Stimulated activated naive CD4-positive, alpha-beta T cell (primary cell): ENCODE measurements at places on chromosomes 12 and 14.

- no peak for DNase-seq
These were observed 5.0 kb upstream of the POP5 start for GRCh38 chr12:120586206-120586605.

DNA sequence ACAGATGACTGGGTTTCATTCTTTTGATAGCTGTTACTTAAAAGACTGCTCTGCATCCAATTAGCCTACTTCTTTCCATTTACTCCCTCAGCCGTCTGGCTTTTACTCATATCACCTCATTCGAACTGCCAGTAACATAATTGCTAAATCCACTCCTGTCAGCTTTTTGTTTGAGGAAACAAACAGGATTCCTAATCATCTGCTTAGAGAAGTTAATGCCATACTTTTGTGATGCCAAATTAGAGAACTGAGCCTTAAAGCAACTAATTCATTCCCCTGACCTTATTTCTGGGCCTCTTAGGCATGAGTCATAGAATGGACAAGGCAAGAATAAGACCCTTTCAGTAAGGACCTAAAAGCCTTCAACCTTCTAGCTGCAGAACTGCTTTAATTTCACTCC, 2.9 kb downstream of the OXA1L start:
- DNase-seq = no peak

GRCh38 chr14:90521930-90522483, 125.2 kb downstream of the CALM1 start:
- DNase-seq = no peak

DNA sequence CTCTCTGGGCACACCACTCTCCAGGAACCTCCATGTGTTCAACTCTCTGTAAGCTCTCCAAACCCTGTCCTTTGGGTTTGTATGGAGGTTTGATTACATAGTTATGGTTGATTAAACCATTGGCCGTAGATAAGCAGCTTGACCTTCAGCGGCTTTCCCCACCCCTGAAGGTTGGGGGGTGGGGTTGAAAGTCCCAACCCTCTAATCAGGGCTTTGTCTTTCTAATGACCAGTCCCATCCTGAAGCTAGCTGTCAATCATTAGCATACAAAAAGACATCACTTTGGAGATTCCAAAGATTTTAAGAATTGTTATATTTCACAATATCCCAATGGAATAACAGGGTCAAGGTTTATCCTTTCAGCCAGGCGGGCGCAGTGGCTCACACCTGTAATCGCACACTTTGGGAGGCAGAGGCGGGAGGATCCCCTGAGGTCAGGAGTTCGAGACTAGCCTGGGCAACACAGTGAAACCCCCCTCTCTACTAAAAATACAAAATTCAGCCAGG, 8.4 kb downstream of the FAM186A start:
- no peak for DNase-seq

- DNase-seq = no peak
These were observed 823.7 kb downstream of the AACS start for GRCh38 chr12:125888921-125889320.

DNA sequence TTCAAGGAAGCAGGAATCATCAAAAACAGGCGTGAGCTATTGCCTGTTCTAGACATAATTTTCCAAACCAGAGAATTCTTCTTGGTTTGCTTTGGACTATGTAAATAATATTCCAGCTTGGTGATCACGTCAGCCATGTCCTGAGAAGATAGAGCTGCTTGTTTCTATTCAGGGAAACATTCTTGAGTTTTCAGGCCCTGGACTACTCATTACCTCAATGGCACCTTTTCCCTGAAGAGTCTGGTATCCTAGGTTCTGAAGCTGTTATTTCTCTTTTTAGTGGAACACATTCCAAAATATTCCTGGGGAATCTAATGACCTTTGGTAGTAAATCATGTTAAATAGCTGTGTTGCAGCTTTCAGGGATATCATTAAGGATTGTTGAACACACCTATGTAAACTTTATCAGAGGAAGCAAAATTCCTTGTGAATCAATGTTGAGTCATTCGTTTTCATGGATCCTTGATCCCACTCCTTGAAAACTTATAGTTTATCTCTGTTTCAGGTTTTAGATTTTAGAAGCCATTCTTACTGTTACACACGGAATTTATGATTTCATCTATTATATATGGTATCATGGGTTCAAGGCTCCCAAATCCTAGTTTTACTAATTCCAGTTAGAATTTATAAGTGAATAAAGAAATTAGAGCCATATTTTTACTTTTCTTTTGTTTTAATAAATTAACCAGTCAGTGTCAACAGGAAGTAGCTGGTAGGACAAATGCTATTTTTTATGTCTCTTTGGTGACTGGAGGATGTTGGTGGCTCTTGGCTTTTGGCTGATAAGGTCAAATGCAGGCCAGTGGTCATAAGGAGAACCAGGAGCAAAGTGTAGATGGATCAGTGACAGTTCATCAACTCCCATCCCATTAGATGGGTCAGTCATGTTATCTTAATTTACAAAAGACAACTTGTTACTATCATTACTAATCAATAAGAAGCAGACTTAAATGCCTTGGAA, 380.1 kb downstream of the ZFP36L1 start:
- no peak for DNase-seq

DNA sequence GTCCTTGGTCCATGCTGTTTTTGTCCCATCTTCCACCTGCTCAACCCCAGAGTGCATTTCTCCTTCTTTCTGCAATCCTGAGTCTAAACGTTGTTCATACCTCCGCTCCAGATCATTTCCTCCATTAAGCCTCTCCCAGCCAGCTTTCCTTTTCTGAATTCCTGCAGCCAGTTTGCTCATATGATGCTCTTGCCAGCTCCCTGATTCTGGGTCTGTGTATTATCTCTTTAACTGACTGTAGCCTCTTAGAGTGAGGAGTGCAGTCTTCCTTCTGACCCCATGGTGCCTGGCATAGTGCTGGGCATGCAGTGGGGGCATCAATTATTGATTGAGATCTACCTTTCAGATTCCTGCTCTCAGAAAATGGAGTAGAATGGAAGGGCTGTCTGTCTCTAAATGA, 11.5 kb upstream of the TBPL2 start:
- no peak for DNase-seq

GRCh38 chr12:46970636-46971035, 108.8 kb upstream of the PCED1B start:
- no peak for DNase-seq

- no peak for DNase-seq
These were observed 109.7 kb downstream of the TMTC3 start for GRCh38 chr12:88251798-88252197.

DNA sequence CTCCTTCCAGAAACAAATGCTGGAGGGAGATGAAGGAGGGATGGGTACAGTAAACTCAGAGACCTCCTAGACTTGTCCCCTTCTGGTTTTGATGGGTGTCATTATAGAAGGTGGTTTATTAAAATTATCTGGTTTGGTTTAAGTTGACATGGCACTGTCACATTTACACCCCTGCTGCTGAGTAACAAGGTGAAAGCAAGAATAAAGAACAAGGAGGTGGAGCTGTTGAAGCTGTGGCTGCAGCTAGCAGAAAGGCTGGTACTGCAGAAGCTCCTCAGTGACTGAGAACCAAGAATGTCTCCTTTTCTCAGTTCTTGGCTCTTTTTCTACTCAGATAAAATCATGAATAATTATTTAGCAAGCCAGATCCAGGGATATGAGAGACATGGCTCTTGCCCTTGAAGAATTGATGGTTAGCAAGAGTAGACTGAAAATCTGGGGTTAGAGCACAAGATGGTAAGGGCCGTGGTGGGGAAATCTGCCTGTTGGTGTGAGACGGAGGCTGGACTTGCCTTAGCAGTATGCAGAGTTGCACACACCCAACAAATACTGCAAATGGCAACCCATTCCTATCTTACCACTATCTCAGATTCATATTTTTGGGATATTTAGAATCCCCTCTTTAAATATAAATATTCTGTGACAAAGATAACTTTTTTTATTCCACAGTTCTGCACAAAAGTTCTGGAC, at the start of gene GZMH:
Gene GZMH, minus strand, starts transcription at position 31 of the 690 bp plus-strand sequence. CDS start 72 bp downstream, outside the sequence.
- DNase-seq = no peak

DNA sequence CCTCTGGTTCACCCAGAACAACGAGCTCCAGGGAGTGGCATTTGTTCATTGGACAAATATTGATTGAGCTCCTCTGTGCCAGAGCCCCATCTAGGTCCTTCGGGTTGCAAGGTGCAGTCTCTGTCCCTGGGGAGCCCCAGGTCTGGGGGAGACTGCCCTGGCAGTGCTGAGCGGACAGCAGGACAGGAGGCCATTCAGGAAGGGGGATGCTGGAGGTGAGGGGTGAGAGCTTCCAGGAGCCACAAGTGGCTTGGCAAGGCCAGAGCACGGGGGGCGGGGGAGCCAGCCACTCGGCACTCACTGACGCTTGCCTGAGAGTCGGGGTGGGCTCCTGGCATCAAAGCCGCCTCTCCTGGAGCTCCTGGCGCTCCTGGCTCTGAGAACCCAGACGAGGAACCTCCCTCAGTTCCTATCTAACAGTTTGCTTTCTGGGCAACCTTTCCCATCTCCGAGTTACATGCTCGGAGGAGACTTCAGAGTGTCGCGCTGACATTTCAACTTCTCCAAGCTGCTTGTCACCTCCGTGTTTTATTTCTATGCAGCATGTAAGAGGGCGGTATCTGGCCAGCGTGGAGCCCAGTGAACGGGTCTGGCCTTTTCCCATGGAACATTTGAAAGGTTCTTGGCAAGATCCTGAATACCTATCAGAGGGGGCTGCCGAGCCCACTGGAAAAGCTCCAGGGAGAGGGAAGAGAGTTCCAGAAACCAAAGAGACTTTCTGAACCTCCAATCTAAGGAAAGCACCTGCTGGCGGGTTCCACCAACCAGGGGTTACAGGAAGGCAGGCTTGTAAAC, 62.0 kb upstream of the BCL11B start:
- no peak for DNase-seq

GRCh38 chr12:40225984-40226602, 1.3 kb downstream of the LRRK2 start:
- no peak for DNase-seq

DNA sequence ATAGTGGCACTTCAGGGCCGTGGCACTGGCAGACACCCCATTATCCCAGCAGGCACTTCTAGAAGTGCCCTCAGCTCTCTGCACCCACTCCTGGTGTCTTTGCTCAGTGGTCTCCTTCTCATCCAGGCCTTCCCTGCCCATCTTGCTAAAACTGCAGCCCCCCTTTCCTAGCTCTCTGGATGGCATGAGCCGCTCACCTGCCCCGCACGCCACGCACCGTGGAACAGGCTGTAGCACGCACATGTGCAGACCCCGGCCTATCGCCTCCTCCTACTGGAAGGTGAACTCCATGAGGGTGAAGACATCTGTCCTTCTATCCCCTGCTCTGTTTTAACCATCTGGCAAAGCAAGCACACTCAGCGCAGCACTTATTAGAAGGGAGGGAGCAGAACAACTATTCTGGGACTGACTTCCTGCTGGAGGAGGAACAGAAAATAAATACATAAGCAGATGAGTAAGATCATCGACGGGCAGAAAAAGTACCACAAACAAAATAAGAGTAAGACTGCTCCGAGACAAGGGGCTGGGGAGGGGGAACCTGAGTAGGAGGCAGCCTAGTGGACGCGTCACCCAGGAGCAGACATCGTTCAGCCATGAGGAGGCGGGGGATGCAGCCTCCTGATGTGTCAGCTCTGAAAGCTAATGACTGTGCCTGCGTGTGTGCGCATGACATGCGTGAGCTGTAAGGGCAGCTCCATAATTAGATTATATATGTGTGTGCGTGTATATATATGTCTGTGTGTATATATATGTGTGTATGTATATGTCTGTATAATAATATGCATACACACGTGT, 7.8 kb upstream of the FZD10 start:
- DNase-seq = no peak

DNA sequence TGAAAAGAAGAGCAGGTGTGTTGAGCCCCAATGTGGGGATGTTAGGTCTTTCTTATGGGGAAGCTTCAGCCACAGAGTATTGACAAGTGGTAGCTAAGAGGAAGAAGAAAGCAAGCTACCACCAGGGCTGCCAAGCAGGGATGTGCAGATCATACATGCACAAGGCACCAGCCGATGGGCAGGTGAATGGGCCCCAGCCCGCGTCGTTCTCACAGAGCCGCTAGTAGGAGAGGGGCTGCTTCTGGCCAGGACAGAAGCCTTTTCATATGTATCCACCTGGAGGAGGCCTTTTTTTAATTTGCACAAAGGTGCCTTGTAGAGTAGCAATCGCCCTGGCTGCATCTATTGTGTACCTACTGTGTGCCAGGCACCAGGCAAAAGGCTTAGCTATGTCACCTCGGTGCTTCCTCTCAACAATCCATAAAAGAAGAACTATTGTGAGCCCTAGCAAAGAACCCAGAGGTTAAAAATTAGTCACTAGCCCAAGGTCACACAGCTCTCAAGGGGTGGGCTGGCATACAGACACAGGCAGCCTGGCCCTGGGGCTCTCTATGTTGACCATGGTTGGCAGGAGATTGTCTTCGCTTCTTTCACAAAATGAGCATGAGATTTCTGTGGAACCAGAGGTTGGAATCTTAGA, 8.2 kb downstream of the NUAK1 start:
- no peak for DNase-seq

- DNase-seq = no peak
These were observed 23.9 kb downstream of the PLEKHG3 start for GRCh38 chr14:64728106-64728505.

DNA sequence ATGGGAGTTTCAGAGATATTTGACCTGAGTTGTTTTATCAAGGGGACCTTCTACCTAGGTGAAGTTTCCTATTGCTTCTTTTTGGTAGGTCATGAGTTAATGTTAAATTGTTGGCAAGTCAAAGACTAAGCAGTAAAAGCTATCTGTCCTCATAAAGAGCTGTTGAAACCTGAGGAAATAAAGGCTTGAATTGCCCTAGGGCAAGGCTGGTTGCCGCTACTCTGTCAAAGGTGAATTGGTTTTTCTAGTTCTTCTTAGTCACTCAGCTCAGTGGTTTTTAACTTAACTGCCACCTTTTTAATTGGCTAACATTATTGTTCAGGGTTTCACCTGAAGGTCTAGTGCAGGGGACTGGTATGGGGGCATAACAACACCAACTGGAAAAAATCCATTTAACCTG, 441.6 kb upstream of the FBXO33 start:
- no peak for DNase-seq

DNA sequence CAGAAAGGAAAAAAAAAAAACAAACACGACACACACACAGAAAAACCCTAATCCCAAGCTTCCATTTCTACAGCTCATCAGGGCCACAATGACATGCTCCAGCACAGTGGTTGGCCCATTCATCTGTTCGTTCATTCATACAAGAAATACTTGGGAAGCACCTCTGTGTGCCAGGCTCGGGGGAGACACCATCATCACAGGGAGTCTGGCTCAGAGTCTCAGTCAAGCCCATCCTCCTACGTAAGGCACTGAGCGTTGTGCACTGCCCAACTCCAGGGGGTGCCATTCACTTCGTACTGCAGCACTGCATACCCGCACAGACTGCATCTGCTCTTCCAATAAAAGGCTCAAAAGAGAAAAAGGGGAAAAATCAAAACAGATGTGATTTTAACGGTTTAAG, 15.3 kb downstream of the VPS37B start:
- DNase-seq = no peak

- DNase-seq = no peak
These were observed 166.9 kb upstream of the LRIG3 start for GRCh38 chr12:59087077-59087673.

- DNase-seq = no peak
These were observed 6.2 kb downstream of the FOXJ2 start for GRCh38 chr12:8038659-8039114.
